ENCODE measurements at places on chromosomes 2 and 18.

DNA sequence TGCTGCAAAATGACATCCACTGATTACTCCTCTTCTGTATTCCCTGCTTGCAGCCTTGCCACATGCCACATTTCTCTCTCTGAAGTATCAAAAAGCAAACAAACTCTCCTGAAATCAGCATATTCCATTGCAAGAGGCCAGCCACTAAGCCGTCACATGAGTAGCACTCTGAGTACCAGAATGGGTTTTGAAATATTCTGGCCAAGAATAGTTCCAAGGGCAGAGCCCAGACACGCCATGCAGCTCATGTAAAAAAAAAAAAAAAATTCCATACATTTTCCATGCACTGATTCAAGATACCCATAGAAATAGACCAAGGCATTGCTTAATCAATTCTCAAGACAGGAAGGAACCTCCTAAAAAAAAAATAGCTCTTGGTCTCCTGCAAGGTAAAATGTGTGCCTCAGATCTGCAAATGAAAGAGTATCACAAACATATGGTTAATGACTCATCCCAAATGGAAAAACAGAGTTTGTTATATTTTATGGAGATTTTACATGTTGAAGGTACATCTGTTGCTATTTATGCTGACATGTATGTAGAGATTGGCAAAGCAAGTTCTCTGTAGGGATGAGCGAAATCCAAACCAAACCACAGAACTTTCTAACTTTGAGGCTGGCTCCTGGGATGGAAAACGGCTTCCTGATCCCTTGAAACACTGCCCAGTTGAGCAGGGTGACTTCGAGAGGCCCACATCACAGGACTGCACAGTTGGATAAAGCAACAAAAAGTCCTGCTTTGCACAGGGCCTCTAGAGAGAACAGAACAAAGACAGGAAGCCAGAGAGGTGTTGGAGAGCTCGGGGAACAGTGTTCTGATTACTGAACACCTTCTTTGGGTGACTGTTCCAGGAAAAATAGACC, 346.2 kb downstream of the ZNF521 start:
- DNase-seq: no peak

DNA sequence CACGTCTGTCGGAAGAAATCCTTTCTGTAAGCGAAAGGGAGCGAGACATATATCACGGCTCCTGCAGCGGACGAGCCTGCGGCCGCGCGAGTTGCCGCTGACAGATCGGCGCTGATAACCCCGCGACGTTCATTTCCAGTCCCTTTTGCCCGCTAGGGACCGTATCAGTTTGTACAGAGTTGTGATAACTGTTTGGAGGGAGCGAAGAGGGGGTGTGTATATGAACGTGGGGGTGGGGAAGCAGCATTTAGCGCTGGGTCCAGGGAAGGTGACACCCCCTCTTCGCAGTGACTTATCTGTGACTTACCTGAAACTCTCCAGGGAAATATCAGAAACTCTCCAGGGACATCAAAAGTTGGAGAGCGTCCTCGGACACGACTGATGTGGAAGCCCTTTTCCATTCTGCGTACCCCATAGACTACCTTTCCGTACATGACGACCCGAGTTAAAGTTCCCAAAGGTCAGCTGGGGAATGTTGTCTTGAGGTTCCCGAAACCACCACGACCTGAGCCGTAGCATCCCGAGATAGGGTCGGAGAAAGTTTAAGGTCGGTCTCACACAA, 948 bp upstream of the GATA6 start:
- DNase-seq: no peak

DNA sequence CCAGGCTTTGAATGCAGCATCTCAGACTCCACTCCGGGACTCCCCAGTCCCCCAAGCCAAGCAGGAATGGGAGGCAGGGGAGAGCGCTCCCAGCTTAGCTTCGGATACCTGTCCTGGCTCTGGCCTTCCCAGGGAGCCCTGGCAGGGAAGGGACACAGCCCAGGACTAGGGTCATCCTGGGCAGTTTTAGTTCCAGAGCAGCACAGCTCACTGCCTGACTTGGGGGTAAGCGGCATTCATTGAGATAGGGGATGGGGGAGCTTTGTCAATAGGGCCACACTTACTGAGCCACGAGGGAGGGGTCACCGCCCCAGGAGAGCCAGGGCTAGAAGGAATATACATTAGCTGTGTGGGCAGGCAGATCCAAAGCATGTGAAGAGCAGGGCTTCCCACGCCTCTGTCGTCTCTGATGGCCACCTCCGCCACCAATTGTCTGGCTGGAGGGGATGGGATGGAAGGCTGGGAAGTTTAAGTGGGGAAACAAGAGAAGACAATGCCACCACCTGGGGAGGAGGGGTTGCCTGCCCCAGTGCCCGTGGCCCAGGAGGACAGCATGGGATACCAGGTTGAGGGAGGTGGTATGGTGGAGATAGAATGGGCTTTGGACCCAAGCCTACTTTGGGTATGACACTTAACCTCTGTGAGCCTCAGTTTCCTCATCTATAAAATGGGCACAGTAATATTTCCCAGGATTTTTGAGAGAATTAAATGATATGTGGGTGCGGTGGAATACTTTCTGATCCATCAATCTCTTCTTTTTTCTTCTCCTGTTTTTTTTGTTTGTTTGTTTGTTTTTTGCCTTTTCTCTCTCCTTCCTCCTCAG, 40.2 kb downstream of the SCTR start:
- no peak for DNase-seq

GRCh38 chr2:37090019-37090477, 5.7 kb downstream of the GPATCH11 start:
- no peak for DNase-seq

DNA sequence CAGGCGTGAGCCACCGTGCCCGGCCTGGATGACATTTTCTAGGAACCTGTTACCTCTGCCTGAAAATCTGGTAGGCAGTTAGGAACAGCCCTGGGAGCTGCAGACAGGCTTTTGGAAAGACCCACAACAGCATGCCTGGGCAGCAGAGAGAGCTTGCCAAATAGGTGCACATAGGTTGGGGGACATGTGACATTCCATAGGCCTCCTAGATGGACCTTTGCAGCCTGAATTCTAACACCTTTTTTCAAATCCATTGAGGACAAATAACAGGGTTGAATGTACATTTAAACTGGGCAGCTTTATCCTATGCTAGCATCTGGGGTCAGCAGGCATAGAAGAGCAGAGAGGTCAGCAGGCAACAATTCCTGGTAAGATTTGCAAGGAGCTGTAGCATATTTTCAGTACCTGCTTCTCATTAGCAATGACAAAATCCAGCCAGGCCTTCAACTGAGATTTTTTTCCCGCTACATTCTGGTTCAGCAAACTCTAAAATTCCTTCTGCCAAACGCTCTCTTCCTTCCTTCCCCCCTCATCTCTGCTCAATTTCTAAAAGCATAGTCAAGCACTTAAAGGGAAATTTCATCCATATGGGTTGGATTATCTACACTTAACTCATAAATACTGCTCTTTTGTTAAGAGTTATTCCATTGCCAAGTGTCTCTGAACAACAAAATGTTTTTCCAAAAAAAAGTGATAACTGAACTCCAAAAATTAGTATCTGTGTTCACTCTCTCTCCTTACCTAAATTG, 75.2 kb downstream of the SOWAHC start:
- DNase-seq: no peak
